ENCODE measurements at places on chromosomes 1 and 21. TPM values are rescaled to one million over a fixed set of nuclear protein-coding genes. Genes with fewer than 3 reads are reported as not detected.

Gene HNRNPCL4
- not detected for total RNA-seq

Gene WRAP73
- 37.7 TPM for total RNA-seq

Gene LRRC8D
- 34.4 TPM for total RNA-seq

Gene HPCA
- total RNA-seq, result not detected

Gene KLHDC9
- total RNA-seq, result not detected

Gene EXTL2
- 2.2 TPM for total RNA-seq

Gene CR1L
- total RNA-seq, result not detected

Gene CRP
- not detected for total RNA-seq

Gene ZNF648
- not detected for total RNA-seq
